ENCODE measurements at places on chromosomes 7 and 10. TPM values are rescaled to one million over a fixed set of nuclear protein-coding genes. Genes with fewer than 3 reads are reported as not detected.

VENTX gene
- total RNA-seq, result not detected

ATXN7L1 gene
- 28.1 TPM for total RNA-seq

SEMA3E gene
- not detected for total RNA-seq

DNA sequence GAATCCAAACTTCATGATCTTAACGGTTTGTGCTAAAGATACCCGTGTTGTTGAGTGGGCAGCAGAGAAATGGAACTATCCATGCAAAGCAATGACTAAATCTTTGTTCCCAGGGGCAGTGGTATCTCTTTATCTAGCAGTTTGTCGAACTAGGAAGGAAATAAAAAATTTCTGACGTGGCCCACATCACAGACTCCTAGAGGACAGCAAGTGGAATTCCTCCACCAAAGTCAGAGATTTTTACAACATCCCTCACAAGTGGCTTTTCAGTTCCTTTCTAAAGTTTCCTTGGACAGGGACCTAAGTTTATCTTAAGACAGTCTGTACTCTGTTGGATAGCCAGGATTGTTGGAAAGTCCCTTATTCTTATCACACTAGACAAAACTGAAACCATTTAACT is 136.0 kb downstream of the RAPGEF5 start:
- H3K4me1 ChIP-seq, result no peaks in the 10 kb centered on the region
- no peak for DNase-seq
- no peak overlapping the region for H3K4me3 ChIP-seq
- no peaks in the 10 kb centered on the region for H3K36me3 ChIP-seq
- H3K27ac ChIP-seq, result no peak overlapping the region
- H3K27me3 ChIP-seq, result peaks cover 40% of the 10 kb centered on the region

GRCh38 chr7:2667843-2668242 is 20.2 kb upstream of the AMZ1 start:
- no peak for DNase-seq
- H3K27me3 ChIP-seq, result peaks cover 23% of the 10 kb centered on the region

DNA sequence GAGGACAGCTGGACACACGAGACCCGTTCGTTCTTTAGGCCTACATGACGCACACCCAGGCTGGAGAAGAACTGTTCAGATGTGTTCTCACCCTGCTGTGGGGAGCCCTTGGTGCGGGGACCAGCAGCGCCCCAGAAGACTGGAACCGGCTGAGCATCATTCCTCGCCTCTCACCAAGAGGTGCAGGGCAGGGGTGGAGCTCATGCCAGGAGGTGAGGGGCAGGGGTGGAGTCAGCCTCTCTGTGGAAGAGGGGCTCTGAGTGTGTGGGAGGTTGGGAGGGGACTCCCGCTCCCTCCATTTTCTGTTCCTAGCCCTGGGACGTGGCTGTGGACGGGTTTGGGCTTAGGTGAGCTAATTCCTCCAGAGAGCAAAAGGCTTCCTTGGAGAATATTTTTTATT is 66.0 kb upstream of the SHH start:
- no peak overlapping the region for H3K27ac ChIP-seq
- no peak overlapping the region for H3K4me3 ChIP-seq
- DNase-seq, result no peak
- no peaks in the 10 kb centered on the region for H3K36me3 ChIP-seq

DNA sequence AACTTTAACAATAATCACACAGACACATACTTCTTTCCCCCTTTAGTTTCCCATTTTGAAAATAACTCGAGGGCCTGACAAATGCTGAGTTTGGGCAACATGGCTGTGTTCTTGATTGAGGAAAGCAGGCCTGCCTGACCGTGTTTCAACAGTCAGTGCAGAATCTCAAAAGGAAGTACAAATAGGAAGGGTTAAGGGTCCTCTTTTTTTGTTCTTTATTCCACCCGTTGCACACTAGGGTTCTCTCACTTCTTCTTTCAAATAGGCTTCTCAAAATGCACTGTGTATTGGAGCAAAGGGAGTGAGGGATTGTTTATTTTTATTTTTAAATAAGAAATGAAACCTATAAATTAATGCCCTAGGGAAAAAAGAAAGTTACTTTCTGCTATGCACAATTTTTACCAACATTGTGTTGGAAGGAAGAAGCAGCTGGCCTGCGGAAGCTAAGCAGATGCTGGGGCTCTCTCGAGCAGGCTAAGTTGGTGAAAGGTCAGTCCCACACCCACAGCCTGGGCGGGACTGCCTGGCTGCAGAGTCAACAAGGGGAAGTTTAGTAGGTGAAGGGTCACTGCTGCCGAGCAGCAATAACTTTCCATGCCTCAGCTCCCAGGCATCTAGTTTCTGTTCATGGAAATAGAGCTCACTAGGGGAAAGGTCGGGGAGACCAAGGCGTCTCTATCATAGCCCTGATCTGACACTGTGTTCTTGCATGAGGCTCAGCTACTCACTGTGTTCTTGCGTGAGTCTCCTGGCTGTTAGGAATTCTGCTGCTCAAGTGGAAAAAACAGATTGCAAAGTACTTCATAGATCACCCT is 12.2 kb upstream of the PDK4 start:
- DNase-seq, result no peak
- no peaks in the 10 kb centered on the region for H3K27me3 ChIP-seq
- no peak overlapping the region for H3K27ac ChIP-seq

- peaks cover 65% of the 10 kb centered on the region for H3K27me3 ChIP-seq
- H3K27ac ChIP-seq, result no peak overlapping the region
- no peak for DNase-seq
- H3K4me1 ChIP-seq, result peaks cover 6% of the 10 kb centered on the region
These were observed 33.5 kb downstream of the TCF7L2 start for GRCh38 chr10:112983444-112984056.

- no peaks in the 10 kb centered on the region for H3K36me3 ChIP-seq
- no peaks in the 10 kb centered on the region for H3K4me1 ChIP-seq
- H3K27ac ChIP-seq, result no peak overlapping the region
These were observed 131.9 kb downstream of the INSYN2A start for GRCh38 chr10:127064474-127064873.

DNA sequence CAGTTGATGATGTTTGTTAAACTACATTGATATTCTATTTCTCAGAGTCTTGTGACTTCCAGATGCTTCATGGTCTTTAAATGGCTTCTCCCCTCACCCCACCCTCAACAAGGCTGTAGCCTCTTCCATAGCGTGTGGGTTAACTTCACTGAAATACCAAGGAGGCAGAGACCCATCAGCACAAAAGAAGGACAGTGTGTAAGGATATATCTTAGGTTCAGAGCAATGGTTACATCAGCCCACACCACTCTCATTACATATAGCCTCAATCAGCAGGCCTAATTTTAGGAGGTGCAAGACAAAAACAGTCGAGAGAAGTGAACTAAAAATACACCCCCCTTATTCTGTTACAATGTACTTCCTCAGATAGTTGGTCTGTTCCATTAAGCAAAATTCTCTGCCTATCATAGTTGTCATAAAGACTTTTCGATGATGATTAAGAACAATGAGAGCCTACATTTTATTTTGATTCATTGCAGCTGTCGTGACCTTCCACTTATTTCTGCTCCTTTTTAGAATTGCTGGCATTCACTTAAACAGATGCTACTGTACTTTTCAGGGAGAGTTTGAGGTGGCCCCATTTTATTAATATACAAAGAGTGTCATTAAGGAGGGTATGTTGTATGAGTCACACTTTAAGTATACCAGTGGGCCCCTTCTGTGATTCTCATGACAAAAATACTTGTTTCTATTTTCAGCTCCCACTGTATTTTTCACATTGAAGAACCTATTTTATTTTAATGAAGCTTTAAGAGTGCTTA is 52.1 kb downstream of the WIPF3 start:
- H3K4me3 ChIP-seq, result no peak overlapping the region
- no peak overlapping the region for H3K27ac ChIP-seq
- DNase-seq, result no peak
- peaks cover 18% of the 10 kb centered on the region for H3K27me3 ChIP-seq
- H3K36me3 ChIP-seq, result no peaks in the 10 kb centered on the region

DNA sequence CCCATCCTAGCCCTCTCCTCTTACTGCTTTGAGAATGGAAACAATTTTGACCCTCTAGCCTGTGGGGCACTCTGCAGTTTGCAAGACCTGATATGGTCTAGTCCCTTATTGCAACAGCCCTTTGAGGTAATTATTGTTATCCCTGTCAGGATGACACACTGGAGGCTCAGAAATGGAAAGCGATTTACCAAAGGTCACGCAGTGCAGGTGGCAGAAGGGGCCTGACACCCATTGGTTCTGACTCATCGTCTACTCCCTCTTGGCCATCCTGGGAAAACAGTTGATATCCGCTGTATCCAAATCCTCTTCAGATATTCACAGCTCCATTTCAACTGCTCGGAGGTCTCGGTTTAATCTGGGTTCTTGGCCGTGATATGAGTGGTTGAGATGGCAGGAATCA is 44.7 kb upstream of the AQP1 start:
- no peak for DNase-seq
- no peak overlapping the region for H3K4me3 ChIP-seq
- H3K4me1 ChIP-seq, result no peaks in the 10 kb centered on the region
- H3K36me3 ChIP-seq, result no peaks in the 10 kb centered on the region
